ENCODE measurements at places on chromosomes 1 and 21. TPM values are rescaled to one million over a fixed set of nuclear protein-coding genes. Genes with fewer than 3 reads are reported as not detected.

- H3K27me3 ChIP-seq, result no peaks in the 10 kb centered on the region
- H3K27ac ChIP-seq, result no peak overlapping the region
- H3K36me3 ChIP-seq, result no peaks in the 10 kb centered on the region
- no peak overlapping the region for H3K4me3 ChIP-seq
Observed at GRCh38 chr1:193694741-193695140, 508.3 kb upstream of the B3GALT2 start.

DNA sequence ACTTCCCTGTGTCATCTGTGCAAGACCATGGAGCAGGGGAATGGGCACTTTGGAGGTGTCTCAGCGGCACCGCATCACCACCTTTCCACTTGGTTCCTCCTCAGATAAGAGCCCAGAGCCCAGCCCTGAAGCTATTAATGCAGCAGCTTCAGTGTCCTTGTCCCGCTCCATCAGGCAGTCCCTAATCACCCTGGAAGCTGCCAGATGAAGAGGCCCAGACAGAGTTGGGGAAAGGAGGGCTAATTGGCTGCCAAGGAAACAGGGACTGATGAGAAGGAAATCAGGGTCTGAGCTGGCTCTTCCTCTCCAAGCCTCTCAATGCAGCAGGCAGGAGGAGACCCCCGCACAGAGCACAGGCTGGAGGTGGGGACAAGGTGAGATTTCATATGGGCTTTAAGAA is 83.1 kb upstream of the KLHDC7A start:
- peaks cover 28% of the 10 kb centered on the region for H3K4me1 ChIP-seq
- H3K4me3 ChIP-seq, result no peak overlapping the region

RAB7B gene
- total RNA-seq, result not detected

DNA sequence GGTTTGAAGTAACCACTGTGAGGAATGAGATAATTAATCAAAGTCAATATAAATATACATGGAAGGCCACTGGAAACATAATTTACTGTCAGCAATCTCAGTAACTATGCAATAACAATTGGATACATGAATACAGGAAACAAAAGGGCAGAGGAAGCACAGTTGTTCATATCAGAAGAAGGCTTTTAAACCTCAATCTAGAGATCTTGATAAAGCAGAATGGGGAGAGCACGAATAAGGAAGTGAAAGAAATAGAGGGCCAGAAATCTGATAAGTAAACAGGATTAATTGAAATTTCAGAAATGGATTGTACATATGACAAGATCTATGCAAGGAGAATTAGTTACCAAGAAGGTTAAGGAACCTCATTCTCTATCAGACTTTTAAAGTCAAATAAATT is 93.0 kb downstream of the EVI5 start:
- no peak for DNase-seq
- no peaks in the 10 kb centered on the region for H3K27me3 ChIP-seq
- H3K4me1 ChIP-seq, result no peaks in the 10 kb centered on the region
- no peak overlapping the region for H3K27ac ChIP-seq

DNA sequence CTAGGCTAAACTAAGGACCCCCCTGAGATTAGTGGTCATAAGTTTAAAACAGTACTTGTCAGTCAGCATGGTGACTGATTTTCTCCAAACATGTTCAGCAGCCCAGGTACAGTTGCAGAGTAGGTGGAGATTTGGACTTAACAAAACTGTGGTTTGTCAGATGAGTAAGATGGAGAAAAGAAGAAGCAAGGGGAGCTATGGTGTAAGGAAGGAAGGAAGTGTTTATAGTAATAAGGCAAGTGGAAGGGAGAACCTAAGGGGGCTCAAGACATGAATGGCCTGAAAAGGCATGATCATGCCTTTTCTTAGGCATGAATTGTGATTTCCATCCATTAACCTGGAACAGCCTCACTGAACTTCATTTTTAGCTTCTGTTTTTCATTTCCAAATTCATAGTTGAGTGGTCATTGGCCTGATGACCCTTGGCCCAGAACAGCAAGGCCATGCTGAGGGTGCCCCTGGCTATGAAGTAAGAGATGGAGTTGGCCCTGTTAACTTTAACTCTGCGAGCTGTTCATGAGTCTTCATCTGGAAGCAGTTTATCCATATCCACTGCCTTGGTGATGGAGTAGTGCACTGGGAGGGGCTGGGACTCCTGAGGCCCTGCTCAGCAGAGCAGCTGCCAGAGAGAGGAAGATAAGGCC is 60.7 kb downstream of the LRRC8D start:
- no peak overlapping the region for H3K27ac ChIP-seq
- peaks cover 24% of the 10 kb centered on the region for H3K36me3 ChIP-seq
- no peak overlapping the region for H3K4me3 ChIP-seq
- H3K4me1 ChIP-seq, result peaks cover 18% of the 10 kb centered on the region
- H3K27me3 ChIP-seq, result no peaks in the 10 kb centered on the region
- DNase-seq, result no peak

LAD1 gene
- total RNA-seq, result 15.6 TPM

CDK18 gene
- 71.9 TPM for total RNA-seq

SELP gene
- not detected for total RNA-seq

KIAA1614 gene
- 3.3 TPM for total RNA-seq

SHISA4 gene
- 8.1 TPM for total RNA-seq

HTR6 gene
- 1.2 TPM for total RNA-seq

DNA sequence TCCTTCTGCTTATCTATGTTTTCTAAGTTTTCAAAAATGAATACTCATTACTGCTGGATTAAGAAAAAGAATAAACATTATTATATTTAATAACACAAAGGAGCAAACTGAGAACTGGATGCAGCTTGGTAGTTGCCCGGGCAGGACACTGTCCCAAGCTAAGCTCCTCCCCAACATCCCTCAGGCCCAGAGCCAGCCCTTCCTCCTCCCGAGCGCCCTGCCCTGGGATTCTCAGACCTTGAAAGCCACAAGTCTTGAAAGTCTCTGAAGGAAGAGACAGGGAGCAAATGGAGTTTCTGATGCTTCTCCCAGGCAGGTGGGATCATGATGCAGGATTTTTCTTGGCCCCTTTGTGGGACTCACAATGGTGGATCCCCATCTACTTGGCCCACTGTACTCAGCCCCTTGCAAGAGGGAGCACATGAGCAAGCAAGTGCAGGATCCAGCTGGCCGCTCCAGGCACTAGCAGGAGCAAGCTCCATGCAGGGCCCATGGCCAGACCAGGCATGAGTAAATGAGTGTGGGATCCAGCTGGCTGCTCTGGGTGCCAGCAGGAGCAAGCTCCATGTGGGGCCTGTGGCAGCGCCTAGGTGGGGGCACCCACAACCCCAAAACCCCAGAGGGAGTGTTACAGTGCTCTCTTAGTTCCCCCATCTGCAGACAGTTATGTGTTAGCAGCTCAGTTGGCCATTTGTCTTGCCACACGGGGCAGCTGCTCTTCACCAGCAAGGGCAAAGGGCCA is 32.1 kb upstream of the RAB4A start:
- peaks cover 38% of the 10 kb centered on the region for H3K4me1 ChIP-seq
- no peak overlapping the region for H3K4me3 ChIP-seq
- peaks cover 12% of the 10 kb centered on the region for H3K27me3 ChIP-seq
- H3K36me3 ChIP-seq, result peaks cover 8% of the 10 kb centered on the region
- DNase-seq, result no peak
- no peak overlapping the region for H3K27ac ChIP-seq

GRCh38 chr1:182293119-182293589 is 98.4 kb downstream of the GLUL start:
- no peak for DNase-seq
- H3K27me3 ChIP-seq, result no peaks in the 10 kb centered on the region
- H3K4me1 ChIP-seq, result peaks cover 3% of the 10 kb centered on the region
- H3K36me3 ChIP-seq, result no peaks in the 10 kb centered on the region
- H3K4me3 ChIP-seq, result no peak overlapping the region

GRCh38 chr1:111030590-111030989 is 66.9 kb upstream of the LRIF1 start:
- DNase-seq, result peak; percentile 54
- peaks cover 9% of the 10 kb centered on the region for H3K4me1 ChIP-seq
- H3K27me3 ChIP-seq, result no peaks in the 10 kb centered on the region
- no peak overlapping the region for H3K4me3 ChIP-seq

- no peaks in the 10 kb centered on the region for H3K27me3 ChIP-seq
- DNase-seq, result no peak
- H3K27ac ChIP-seq, result no peak overlapping the region
- H3K4me3 ChIP-seq, result no peak overlapping the region
Observed at GRCh38 chr1:67945733-67946374, 104.6 kb downstream of the DIRAS3 start.

DNA sequence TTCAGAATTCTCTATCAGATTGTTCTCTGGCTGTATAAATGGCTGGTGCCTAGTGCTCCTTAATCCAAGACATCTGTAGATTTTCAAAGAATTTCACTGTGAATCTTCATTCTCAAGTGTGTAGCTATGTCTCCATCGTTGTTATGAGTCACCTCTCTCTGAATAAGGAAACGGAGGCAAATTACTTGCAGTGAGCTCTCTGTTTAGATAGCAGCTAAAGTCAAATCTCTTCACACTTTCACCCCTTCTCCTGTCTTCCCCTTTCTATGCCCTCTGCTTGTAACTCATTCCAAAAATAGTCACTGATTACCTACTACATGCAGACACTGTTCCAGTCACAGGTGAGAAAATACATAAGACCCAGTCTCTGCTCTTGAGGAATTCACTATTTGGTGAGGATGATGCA is 39.7 kb downstream of the CHML start:
- no peak overlapping the region for H3K4me3 ChIP-seq
- peaks cover 9% of the 10 kb centered on the region for H3K36me3 ChIP-seq
- no peaks in the 10 kb centered on the region for H3K4me1 ChIP-seq
- DNase-seq, result no peak
- H3K27me3 ChIP-seq, result no peaks in the 10 kb centered on the region
- no peak overlapping the region for H3K27ac ChIP-seq

GRCh38 chr1:5994713-5995621 is 2.7 kb upstream of the NPHP4 start:
- H3K4me1 ChIP-seq, result peaks cover 22% of the 10 kb centered on the region
- H3K27ac ChIP-seq, result no peak overlapping the region
- no peak for DNase-seq
- peaks cover 35% of the 10 kb centered on the region for H3K27me3 ChIP-seq

- H3K4me3 ChIP-seq, result no peak overlapping the region
- H3K27me3 ChIP-seq, result no peaks in the 10 kb centered on the region
- H3K4me1 ChIP-seq, result peaks cover 16% of the 10 kb centered on the region
- no peaks in the 10 kb centered on the region for H3K36me3 ChIP-seq
- no peak for DNase-seq
Observed at GRCh38 chr1:38334930-38335592, 288.5 kb upstream of the POU3F1 start.

EXTL1 gene
- total RNA-seq, result 1.9 TPM

GRCh38 chr1:233865902-233866301 is 38.6 kb upstream of the SLC35F3 start:
- peaks cover 28% of the 10 kb centered on the region for H3K36me3 ChIP-seq
- peaks cover 7% of the 10 kb centered on the region for H3K27me3 ChIP-seq
- no peak for DNase-seq
- H3K27ac ChIP-seq, result no peak overlapping the region

CTH gene
- total RNA-seq, result 27.8 TPM

HSD11B1 gene
- total RNA-seq, result not detected

DNA sequence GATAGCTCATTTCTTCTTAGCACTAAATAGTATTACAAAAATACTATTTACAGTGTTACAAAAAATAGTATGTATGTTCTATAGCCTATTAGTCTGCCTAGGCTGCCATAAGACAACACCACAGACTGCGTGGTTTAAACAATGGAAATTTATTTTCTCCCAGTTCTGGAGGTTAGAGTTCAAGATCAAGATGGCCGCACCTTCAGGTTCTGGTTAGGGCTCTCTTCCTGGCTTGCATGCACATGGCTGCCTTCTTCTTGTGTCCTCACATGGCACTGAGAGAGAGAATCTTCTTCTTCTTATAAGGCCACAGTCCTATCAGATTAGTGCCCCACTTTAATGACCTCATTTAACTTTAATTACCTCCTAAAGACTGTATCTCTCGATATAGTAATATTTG is 4.1 kb downstream of the ATF6 start:
- no peaks in the 10 kb centered on the region for H3K36me3 ChIP-seq
- H3K27ac ChIP-seq, result no peak overlapping the region
- H3K27me3 ChIP-seq, result no peaks in the 10 kb centered on the region
- no peak for DNase-seq
- H3K4me3 ChIP-seq, result no peak overlapping the region
- peaks cover 5% of the 10 kb centered on the region for H3K4me1 ChIP-seq

GRCh38 chr1:87061742-87062156 is 147.3 kb downstream of the HS2ST1 start:
- H3K27me3 ChIP-seq, result no peaks in the 10 kb centered on the region
- no peak overlapping the region for H3K4me3 ChIP-seq
- no peaks in the 10 kb centered on the region for H3K4me1 ChIP-seq

- no peak overlapping the region for H3K27ac ChIP-seq
- no peaks in the 10 kb centered on the region for H3K27me3 ChIP-seq
- no peak for DNase-seq
- H3K4me3 ChIP-seq, result no peak overlapping the region
Observed at GRCh38 chr1:175132436-175132835, 60.1 kb downstream of the KIAA0040 start.

LMOD1 gene
- 1.5 TPM for total RNA-seq

- H3K27ac ChIP-seq, result no peak overlapping the region
- H3K4me3 ChIP-seq, result no peak overlapping the region
- H3K4me1 ChIP-seq, result no peaks in the 10 kb centered on the region
- H3K27me3 ChIP-seq, result no peaks in the 10 kb centered on the region
- no peak for DNase-seq
Observed at GRCh38 chr1:166368030-166368429, 201.2 kb upstream of the FAM78B start.

DNA sequence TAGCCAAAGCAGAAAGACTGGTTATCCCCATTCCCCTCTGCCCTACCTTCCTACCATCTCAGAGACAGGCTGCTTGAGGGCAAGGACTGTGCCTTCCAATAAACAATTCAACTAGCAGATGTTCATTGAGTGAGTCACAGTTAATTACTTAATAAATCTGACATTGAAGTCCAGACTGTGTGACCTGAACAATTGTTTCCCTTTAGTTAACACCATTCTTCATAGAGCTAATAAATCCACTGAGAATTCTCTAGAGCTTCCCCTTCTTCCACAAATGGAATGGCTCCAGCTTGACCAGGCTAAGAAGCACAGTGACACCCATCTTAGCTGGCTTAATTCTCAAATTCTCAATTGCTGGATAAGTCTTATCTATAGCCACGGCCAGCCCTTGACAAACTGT is 61.9 kb upstream of the GJA5 start:
- DNase-seq, result no peak
- no peaks in the 10 kb centered on the region for H3K27me3 ChIP-seq
- H3K27ac ChIP-seq, result no peak overlapping the region
- H3K36me3 ChIP-seq, result no peaks in the 10 kb centered on the region
- H3K4me1 ChIP-seq, result peaks cover 2% of the 10 kb centered on the region

DNA sequence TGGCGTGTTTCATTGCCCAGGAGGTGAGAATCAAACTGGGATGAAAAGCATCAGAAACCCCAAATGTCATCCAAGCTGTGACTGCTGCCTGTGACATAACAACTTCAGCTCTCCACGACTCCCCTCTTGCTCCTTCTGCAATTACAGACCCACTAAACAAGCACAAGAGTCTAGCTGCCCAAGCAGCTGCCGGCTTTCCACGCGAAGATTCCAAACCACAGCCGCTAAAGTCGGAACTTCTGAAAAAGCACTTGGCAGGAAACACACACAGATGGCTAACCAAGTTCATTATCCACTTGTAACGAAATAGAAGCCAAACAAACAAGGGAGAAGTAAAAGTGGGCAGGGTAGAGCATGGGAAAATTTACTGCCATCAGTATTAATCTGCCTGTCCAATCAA is 198.1 kb downstream of the SLC35F3 start:
- H3K27ac ChIP-seq, result no peak overlapping the region
- no peaks in the 10 kb centered on the region for H3K36me3 ChIP-seq
- no peaks in the 10 kb centered on the region for H3K4me1 ChIP-seq
- 0 out of 2 replicates have a peak, but pooled peaks cover 2% of the 10 kb centered on the region for H3K27me3 ChIP-seq
- no peak overlapping the region for H3K4me3 ChIP-seq

GRCh38 chr1:184889166-184889565 is 85.1 kb downstream of the NIBAN1 start:
- H3K27ac ChIP-seq, result no peak overlapping the region
- no peaks in the 10 kb centered on the region for H3K36me3 ChIP-seq
- DNase-seq, result no peak
- H3K27me3 ChIP-seq, result peaks cover 30% of the 10 kb centered on the region
- no peak overlapping the region for H3K4me3 ChIP-seq

Measured in WTC11 (cell line).